ENCODE measurements at places on chromosomes 16 and 17. TPM values are rescaled to one million over a fixed set of nuclear protein-coding genes. Genes with fewer than 3 reads are reported as not detected.

Gene CACNG4
- 0.56 TPM for total RNA-seq

Gene HBA1
- total RNA-seq = 998 TPM

Gene NEUROD2
- total RNA-seq = not detected

GRCh38 chr16:80300456-80300855 lies 240.3 kb upstream of the DYNLRB2 start:
- DNase-seq = no peak

DNA sequence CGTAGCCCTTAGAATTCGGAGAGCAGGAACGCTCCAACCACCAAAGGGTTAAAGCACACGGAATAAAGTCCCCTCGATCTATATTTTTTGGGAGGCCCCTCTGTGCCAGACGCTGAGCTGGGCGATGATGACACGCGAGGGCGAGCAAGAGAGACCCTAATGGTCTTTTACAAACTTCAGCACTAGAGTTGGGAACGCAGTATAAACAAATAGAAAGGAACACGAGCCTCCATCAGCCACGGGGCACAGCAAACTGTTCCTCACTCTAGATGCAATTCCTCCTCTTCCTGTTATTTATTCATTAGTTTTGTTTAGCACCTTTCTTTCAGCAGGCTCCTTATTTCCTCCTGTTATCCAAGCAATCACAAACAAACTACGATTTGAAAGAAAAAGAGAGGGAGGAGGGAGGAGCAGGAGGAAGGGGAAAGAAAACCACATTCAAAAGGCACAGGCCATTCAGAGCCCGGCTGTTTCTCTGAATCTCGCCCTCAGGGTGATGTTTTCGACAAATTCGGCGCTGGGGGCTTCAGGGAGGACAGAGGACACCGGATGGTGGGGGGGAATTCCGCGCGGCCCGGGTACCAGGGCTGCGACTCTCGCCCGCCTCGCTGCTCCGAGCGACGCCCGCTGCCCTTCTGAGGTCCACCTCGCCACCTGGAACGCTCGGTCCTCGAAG lies 1.6 kb downstream of the TOX3 start:
- DNase-seq = no peak

GRCh38 chr17:56505154-56505756 lies 88.2 kb upstream of the NOG start:
- no peak for DNase-seq

DNA sequence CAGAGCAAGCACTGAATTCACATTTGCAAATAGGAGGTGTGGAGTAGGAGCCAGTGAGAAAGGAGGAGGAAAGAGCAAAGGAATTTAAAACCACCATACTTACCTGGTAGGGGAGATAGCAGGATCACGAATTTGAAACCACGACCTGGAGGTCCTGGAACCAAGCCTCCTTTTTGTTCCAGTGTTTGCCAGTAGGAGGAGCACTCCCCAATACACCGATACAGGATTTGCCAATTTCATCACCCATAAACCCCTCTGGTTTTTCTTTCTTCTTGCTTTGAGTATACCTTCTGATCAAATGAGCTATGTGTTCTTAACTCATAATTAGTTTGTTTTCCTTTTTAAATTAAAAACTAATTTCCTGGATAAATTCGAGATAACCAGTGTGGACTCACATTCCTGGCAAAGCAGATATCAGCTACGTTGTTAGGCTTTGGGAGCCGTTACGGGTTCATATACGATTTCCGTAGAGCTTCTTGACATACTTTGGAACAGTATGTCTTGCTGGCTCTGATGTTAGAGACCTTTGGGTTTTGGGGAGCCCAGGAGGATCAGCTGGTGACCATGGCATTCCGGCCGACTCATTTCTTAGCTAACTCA lies 22.7 kb downstream of the BCO1 start:
- no peak for DNase-seq

Gene NT5C3B
- total RNA-seq = 65.9 TPM

GRCh38 chr17:38464723-38465390 lies 36.6 kb downstream of the ARHGAP23 start:
- peak; percentile 50 for DNase-seq

DNA sequence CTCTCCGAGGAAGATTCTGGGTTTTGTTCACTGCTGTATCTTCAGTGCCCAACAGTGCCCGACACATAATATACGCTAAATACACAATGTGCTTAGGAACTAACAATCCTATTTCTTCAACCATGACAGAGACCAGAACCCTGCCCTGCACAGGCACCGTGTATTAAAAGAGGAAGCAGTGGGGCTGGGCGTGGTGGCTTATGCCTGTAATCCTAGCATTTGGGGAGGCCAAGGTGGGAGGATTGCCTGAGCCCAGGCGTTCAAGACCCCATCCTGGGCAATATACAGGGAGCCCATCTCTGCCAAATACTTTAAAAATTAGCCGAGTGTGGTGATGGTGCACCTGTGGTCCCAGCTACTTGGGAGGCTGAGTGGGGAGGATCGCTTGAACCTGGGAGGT lies 19.3 kb downstream of the ARL2BP start:
- DNase-seq = no peak

Gene HIGD1B
- total RNA-seq = 2.1 TPM

DNA sequence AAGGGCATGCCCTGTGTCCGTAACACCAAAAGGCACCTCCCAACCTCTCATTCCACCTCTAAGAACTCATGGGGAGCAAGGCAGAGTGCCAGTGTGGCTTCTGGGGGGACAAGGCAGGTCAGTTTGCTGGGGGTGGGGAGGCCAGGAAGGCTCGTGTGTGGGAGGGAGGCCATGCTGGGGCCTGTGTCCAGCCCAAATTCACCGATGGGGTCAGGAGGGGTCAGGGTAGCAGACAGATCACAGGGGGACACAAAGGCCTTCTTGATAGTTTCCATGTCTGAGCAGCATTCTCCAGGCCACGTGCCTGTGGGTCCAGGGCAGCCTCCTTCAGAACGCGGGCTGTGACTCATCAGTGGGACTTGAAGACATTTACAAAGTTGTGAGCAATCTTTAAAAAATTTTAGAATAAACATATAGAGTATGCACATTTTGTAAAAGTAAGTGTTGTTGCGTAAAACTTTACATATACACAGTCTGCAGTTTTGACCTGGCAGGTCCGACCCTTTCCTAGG lies 20.9 kb downstream of the SPACA3 start:
- DNase-seq = no peak

DNA sequence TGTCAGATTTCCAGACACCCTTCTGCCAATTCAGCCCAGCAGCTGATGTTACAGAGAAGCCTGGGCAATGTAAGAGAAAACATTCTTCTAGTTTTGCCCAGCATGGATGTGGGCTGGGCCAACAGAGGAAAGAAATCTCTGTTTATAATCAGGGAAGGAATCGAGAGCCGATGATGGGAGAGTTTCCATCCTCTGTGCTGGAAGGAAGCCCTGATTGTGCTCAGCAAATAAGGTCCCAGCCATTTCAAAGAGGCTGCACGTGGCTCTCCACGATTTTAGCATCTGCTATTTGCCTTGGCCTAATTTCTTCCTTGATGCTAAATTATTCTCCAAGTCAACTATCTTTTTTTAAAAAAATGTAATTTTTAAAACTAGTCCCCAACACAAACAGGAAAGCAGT lies 70.0 kb downstream of the IRX6 start:
- DNase-seq = no peak

Gene ASB16
- not detected for total RNA-seq

DNA sequence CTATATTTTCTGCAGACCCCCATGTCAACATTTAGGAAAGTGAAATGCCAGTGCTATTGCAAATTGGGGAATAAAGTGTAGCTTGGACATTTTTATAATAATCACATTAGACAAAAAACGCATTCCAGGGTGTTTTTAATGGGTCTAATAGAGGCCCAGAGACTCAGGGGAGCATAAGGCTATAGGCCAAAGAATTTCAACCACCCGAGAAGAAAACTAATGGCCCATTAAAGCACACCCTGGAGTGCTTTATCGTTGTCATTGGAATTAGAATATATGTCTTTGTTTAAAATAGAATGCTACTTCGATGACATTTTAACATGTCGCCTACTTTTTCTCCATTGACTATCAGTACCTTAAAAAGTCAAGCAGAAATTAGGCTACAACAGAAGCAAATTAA lies 414.1 kb upstream of the CDH8 start:
- DNase-seq = no peak

GRCh38 chr16:75805946-75806345 lies 79.7 kb upstream of the CPHXL start:
- DNase-seq = no peak

- no peak for DNase-seq
These were observed 92.1 kb upstream of the GSE1 start for GRCh38 chr16:85520853-85521521.

Gene AP1G1
- 91.3 TPM for total RNA-seq

DNA sequence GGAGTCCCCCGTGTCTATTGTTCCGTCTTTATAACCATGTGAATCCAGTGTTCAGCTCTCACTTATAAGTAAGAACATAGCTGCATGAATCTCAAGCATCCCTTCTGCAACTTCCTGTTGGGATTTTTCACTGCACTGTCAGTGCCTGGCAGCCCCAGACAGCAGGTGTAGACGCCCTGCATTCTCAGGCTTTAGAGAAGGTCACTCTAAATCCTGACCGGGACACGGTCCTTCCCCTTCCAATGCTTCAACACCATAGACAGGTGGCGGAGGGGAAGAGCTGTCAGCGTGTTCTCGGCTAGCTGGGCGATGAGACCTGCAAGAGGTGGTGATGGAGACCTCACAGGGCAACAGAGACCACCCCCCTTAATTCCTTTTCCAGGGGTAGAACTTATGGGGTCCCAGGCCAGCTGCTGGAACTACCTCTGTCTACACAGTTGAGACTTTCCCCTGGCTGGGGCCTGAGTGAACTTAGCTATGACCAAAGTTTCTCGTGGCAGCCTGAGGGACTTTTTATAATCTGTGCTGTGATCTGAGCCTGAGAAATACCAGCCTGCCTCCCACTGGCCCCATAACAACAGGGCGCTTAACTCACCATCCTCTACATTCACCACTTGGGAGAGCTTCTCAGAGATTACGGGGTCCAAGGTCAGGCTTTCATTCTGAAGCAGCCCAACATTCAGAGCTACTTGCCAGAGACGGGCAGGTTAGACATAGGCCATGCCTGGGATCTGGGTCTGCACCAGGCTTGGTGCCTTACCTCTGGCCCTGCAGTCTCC lies 143.2 kb upstream of the TNRC6C start:
- DNase-seq = no peak

All from omental fat pad (tissue), 4 donors.